Glomerular endothelial cell (primary cell): ENCODE measurements at places on chromosomes 5 and 9. TPM values are rescaled to one million over a fixed set of nuclear protein-coding genes. Genes with fewer than 3 reads are reported as not detected.

- DNase-seq, result no peak
These were observed 65.0 kb downstream of the PRRT1B start for GRCh38 chr9:131610231-131610761.

GRCh38 chr5:1144638-1145396 lies 33.0 kb upstream of the SLC12A7 start:
- DNase-seq, result no peak

DNA sequence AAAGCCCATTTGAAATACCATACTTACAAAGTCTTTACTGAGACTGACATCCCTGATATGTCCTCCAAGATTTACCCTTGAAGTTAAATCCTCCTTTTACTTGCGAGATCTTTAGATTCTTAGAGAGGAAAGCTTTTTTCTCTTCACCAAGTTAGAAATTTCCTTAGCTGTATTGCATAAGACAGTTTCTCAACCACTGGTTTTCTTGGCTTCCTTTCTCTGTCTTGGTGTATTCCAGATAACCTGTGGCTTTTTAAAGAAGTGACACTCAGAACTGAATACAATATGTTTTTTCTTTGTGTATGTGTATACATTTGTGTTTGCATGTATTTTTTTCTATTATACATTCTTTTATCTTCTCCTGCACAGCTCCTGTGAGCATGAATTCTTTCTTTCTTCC lies 65.0 kb downstream of the SNCAIP start:
- no peak for DNase-seq

GRCh38 chr5:3612591-3613042 lies 17.0 kb downstream of the IRX1 start:
- DNase-seq, result no peak

- no peak for DNase-seq
These were observed 95.8 kb upstream of the SPATA31C2 start for GRCh38 chr9:88234114-88234513.

GRCh38 chr5:8730194-8730593 lies 815.7 kb downstream of the SEMA5A start:
- DNase-seq, result no peak

The ADGRD2 gene
- not detected in 2 replicates for total RNA-seq

The IL3 gene
- not detected in 2 replicates for total RNA-seq

The RFK gene
- 21.8 and 26.0 TPM in 2 replicates for total RNA-seq
